ELR (cell line): ENCODE measurements at places on chromosomes 5 and 9.
A peak's percentile ranks its signal among the peaks of the same experiment; 100 is the strongest.

DNA sequence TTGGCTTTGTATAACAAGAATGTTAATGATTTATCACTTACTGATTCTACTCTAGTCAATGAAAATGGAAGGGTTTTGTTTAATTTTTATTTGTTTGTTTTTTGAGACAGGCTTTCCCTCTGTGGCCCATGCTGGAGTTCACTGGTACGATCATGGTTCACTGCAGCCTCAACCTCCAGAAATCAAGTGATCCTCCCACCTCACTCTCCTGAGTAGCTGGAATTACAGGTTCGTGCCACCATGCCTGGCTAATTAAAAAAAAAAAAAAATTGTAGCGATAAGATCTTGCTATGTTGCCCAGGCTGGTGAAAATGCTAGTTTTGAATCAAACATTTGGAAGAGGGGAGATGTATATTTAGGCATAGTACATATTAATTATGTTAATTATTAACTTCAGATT lies 209.4 kb downstream of the NFIB start:
- DNase-seq = no peak

DNA sequence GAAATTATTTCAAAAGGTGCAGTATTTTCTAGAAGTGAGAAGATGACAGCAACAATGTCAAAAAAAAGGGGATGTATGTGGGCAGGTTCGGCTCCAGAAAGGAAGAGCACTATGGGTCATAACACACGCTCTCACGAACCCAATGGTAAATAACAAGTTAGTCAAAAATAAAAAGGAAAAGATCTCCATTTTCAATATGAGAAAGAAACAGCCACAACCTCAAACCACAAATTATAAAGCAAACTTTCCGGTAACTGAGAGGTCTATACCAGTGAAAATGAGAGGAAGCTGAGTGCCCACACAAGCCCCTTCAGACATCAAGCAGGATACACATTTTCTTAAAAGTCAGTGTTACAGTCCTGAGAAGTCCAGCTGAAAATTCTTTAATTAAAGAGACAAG lies 398.5 kb upstream of the RPS23 start:
- DNase-seq = no peak

- DNase-seq = no peak
These were observed 40.0 kb downstream of the HRH2 start for GRCh38 chr5:175697846-175698245.

- DNase-seq = no peak
These were observed 58.3 kb upstream of the NOTCH1 start for GRCh38 chr9:136603901-136604814.

- DNase-seq = no peak
These were observed 610.6 kb upstream of the GRAMD2B start for GRCh38 chr5:125812651-125813050.

DNA sequence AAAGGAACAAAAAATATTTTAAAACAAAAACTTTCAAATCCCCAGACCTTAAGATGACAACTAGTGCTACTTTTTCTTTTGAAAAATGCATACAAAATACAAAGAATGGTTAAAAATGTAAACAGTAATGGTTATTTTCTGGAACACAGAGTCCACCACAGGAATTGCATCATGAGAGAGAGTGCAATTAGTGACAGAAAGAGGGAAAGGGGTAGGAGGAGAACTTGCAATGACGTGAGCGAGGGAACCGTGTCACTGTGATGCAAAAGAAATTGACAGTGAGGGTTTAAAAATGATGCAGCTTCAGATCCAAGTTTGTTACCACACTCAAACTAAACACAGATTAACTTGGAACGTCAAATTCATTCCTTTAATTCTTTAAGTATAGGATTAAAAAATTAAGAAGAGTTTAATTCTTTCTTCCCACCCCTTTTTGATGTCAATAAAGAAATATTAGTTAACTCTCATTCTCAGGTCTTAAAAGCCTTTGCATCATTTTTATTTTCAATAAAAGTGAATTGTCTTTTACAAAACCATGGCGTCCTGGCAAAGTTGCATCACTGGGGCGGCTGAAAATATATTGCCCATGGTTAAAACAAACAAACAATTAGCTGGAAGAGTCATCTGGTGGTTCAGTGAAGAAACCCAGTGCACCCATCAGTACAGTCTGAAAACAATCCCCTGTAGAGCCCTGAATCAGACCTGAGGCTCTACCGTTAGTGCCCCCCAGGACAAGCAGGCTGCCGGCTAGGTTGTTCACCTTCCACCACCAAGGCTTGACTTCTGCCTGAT lies 39.5 kb downstream of the MACROH2A1 start:
- DNase-seq = no peak

DNA sequence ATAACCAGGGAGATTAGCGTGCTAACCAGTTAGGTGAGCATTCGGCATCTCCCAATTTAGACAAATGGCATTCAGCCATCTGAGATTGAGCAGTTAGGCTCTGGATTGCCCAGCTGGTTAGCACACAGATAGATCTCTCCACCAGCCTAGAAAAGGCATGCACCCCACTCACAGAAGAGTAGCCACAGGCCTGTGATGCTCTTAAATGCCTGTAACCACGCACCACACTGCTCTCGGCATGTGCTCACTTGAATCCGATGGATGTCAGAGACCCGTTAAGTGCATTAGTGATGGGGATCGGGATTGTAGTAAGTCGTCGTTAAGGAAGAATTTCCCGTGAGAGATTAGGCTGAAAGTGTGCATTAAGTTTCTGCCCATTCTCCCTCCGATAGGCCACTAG lies 23.0 kb downstream of the MARCHF6 start:
- no peak for DNase-seq

DNA sequence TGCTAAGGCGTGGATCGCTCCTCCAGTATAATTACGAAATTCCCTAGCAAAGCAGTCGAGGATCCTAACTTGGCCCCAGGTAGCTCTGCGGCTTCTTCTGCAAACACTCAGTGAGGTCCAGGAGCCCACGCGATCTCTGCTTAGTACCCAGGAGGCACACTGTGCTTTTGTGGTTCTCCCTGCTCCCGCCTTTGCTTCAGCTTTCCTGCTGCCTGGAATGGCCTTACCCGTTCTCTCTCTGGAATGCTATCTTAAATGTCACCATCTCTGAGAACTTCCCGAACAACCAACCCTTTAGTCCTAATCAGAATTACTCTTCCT lies 639 bp downstream of the INVS start:
- no peak for DNase-seq

DNA sequence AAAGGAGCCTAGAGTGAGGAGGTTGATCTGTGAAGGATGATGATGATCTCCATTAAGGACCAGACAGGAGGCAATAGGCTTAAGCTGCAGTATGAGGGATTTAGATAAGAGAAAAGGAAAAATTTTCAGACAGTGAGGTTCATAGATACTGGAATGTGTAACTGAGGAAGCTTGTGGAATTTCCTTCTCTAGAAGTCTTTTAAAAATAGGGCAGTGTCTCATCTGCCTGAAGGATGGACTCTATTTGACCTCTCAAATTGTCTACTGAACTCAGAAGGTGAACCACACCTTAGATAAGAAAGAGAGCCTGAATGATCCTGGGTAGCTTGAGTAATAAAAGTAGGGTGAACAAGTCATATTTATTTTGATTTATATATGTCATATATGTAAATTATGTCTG lies 148.2 kb upstream of the CDKN2B start:
- DNase-seq = no peak

- peak; percentile 55 for DNase-seq
These were observed 150.5 kb downstream of the YTHDC2 start for GRCh38 chr5:113663879-113664541.

DNA sequence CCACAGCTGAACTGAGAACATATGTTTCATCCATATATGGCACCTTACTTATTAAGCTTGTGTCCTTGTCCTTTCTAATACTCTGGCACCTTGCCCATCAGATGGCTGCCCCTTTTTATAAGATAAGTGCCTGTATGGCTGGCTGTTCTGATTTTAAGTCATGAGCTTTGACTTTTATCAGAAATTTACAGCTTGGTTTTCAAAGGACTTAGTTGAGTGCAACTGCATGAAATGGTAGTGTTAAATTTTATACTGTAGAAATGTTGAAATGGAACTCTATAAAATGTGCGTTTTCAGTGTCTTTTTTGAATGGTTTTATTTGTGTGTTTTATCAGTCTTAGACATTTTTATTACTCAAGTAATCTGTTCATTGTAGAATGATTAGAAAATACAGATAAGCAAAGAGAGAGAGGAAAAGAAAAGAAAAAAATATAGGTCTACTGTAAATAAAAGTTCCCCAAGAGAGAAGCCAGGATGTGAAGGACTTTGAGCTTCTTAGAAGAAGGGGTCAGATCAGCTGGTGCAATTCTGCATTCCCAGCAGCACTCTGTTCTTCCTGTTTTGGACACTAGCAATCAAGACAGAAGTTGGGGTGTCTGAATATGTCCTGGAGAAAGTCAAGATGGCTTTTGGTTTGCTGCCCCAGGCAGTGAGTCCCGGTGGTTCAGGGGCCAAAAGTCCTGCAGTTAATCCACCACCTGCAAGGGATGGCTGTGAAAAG lies 38.9 kb downstream of the ARHGAP26 start:
- DNase-seq = no peak

- DNase-seq = no peak
These were observed 8.2 kb upstream of the CD180 start for GRCh38 chr5:67204821-67205220.

GRCh38 chr5:3004361-3005080 lies 253.0 kb upstream of the IRX2 start:
- DNase-seq = no peak

GRCh38 chr5:7391215-7391614 lies 4.7 kb upstream of the ADCY2 start:
- no peak for DNase-seq

GRCh38 chr9:76687861-76688391 lies 76.3 kb upstream of the PCA3 start:
- DNase-seq = peak; percentile 85

GRCh38 chr9:130741831-130742449 lies 48.4 kb downstream of the EXOSC2 start:
- peak; percentile 95 for DNase-seq

- DNase-seq = no peak
These were observed 33.6 kb upstream of the TRIM32 start for GRCh38 chr9:116653348-116654058.

DNA sequence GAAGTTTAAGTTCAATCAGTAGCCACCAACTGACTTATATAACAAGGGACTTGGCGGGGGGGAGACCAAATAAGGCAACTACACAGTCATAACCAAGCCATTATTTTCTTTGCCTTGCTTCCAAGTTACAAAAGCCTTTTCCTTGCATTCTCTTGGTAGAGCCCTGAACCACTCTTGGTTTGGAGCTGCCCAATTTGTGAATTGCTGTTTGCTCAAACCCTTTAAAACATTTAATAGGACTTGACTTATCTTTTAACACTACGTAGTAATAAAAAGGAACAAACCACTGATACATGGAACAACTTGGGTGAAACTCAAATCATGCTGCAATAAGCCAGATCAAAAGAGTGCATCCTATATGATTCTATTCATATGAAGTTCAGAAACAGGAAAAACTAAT lies 31.7 kb upstream of the MSH3 start:
- DNase-seq = no peak

GRCh38 chr5:42855386-42855785 lies 43.7 kb upstream of the SELENOP start:
- no peak for DNase-seq

GRCh38 chr5:176407456-176408251 lies 8.7 kb downstream of the CLTB start:
- DNase-seq = no peak

- DNase-seq = no peak
These were observed 139.3 kb downstream of the RAB3C start for GRCh38 chr5:58722160-58722559.

GRCh38 chr9:125218621-125219020 lies 18.3 kb downstream of the RABEPK start:
- DNase-seq = no peak

GRCh38 chr5:61595426-61595825 lies 263.4 kb downstream of the ZSWIM6 start:
- no peak for DNase-seq
